ENCODE measurements at places on chromosomes 3 and 15. TPM values are rescaled to one million over a fixed set of nuclear protein-coding genes. Genes with fewer than 3 reads are reported as not detected.

- no peak for DNase-seq
Measured at GRCh38 chr3:58459160-58459559, 25.5 kb upstream of the PDHB start.

The NDN gene
- polyA plus RNA-seq, result 48.1 TPM

- no peak for DNase-seq
Measured at GRCh38 chr15:69666441-69666882, 213.8 kb downstream of the RPLP1 start.

The HYAL3 gene
- 3.7 TPM for polyA plus RNA-seq

DNA sequence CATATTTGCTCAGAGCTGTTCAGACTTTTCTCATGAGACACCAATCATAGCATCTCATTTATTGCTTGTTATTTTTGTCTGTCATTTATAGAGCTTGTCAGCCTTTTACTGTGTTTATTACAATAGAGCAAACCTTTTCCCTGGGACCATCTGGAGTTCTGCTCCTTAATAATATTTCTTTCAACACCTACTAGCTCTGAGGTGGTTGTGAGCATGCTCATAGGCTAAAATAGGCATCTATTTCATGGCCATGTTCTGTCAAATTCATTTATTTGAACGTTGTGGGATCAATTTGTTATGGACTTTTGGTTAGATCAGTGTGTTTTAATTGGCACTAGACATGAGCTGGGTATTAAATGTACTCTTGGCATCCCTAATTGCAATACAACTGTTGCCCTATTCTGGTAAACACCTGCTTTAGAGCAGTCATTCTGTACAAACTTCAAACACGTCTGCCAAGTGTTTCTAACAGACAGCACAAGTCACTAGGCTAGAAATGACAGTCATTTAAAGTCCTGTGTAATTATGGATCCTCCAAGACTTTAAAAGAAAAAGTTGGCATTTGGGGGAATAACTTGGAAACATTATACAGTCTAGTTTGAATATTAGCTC is 766.3 kb downstream of the ZNF385D start:
- no peak for DNase-seq

DNA sequence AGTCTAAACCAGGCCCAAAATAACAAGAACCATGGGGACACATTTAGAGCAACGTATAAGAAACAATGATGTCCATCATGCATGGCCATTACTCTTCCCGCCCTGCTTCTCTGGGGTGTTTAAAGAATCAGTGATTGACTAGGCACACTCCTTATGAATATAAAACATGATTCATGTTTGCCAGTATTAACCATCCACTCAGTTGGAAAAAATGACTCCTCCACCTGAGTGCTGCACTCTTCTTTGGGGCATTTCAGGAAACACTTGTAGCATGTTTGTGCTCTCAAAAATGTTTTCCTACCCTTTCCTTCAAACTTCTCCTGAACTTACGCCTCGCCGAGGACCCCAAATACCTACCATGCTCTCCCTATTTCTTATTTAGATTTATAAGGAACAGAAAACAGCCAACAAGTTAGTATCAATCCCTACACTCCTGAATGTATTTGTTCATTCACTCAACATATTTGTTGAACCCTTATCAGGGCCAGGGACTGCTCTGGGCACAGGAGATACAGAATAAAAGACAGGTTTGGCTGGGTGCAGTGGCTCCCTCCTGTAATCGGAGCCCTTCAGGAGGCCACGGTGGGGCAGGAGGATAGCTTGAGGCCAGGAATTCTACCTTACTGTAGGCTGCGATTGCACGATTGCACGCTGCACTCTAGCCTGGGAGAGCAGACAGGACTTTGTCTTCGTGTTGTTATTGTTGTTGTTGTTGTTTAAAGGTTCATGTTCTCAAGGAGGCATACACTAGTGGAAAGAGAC is 137.0 kb downstream of the TMCO5A start:
- DNase-seq, result no peak

The AVEN gene
- polyA plus RNA-seq, result 9.3 TPM

The CAMK2N2 gene
- 0.63 TPM for polyA plus RNA-seq

DNA sequence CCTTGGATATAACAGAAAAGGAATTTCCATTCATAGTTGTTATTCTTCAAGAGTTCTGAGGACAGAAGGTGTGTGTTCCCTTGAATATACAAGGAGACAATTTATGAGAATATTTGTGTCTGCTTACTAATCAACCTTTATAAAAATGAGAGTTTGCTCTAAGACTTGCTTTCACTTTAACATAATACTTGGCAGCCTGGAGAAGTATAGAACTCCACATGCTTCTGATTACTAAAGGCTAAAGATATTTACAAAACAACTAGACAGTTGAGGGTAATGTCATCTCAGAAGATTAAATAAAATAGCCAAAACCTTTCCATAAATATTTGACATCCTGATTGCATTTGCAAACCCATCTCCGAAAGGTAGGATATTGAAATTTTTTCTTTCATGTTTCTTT is 727.1 kb upstream of the NAALADL2 start:
- no peak for DNase-seq

DNA sequence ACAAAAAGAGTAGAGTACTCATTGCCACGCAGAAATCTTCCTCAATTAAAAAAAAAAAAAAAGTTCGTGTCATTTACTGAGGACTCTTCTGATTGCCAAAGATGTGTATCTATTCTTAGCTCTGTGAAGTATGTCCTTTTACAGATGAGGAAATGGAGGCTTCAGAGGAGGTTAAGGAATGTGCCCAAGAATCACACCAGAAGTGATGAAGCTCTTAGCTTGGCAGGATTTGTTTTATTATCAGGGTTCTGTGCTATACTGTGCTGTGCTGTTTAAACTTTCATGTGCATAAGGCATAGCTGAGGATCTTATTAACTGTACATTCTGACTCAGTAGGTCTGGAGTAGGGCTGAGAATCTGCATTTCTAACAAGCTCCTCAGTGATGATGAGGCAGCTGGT is 665.2 kb upstream of the ADAMTS9 start:
- DNase-seq, result no peak

DNA sequence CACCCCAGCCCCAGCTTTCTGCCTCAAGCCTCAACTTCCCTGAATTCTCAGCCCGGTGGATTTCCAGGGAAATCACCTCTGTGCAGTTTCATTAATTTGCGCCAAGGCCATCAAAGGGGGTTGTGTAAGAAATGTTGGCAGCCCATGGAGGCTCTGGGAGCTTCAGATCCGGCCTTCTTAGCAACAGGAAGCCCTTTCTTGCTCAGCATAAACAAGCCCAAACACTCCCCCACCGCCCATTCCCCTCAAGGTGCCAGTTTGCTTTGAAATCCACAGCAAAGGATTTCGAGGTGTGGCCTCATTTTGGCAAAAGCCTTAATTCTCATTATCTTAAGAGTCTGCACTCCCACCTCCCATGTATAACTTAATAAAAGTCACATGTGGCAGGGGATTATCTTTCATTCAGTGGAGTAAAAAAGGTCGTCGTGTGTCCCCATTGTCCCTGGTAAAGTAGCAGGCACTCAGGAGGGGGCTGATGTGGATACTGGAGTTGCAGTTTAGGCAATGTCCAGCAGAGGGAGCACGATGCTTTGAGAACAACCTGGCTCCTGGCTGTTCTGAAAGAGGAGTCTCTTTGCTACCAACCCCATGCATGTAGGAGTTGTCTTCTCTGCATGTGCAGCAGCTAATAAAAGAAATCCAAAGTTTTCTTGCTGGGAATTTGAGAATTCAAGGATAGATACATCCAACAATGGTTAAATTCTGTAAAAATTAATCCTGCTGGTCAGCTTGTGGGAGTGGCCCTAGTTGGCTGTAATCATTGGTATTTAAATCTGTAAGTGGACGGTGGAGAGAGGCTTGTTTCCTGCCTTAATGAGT is 39.5 kb downstream of the EBLN2 start:
- DNase-seq, result peak; percentile 95

The VEPH1 gene
- 9.6 TPM for polyA plus RNA-seq

DNA sequence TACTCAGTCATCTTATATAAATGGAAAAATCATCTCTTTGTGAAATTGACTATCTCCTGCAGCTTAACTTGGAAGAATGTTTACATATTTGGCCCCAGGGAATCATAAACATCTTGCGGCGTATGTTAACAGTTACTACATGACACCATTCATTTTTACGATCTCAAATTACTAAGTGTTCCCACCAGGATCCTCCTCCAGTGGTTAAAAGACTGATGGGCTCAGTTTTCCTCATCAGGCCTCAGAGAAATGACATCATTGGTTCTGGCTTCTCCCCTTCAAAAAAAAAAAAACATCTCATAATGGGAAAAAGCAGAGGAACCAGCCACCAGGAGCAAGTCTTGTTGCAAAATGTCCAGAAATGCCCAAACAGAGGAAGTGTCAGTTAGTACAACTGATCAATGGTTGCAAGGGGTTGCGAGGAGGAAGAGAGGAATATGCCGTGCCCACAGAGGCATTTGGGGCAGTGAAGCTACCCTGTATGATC is 70.5 kb upstream of the LIPC start:
- DNase-seq, result no peak

The GOLGA8M gene
- not detected for polyA plus RNA-seq

- DNase-seq, result no peak
Measured at GRCh38 chr3:31848163-31848818, 132.8 kb downstream of the OSBPL10 start.

DNA sequence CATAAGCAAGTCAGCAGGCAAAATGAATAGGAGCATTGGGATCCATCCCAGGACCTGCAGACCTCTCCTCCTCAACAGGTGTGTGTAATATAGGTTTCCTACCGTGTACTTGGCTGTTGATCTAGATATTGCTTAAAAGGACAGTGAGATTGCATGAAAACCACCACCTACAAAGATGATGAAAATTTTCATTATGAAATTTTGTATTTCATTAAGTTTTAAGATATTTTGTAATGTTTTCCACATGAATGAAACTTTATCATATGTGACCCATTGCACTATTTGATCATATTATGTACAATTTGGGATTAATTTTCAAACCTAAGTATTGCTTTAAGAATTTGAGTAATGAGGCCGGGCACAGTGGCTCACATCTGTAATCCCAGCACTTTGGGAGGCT is 94.3 kb upstream of the TRPM1 start:
- DNase-seq, result no peak

DNA sequence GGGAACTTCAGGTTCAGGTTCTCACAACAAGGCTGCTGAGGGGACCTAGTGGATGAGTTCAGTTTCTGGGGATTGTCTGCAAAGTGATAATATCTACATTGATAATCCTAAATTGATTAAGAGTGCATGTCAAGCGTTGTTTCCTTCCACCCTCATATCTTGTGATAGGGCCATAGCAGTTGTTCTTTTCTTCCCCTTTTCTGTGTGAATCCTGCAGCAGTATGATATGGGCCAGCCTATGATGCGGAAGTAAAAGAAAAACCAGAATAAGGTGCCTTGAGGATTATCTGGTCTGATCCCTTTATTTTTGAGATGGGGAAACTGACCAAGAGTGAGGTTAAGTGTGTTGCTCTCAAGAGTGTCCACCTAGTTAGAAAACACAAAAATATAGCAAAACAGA is 86.2 kb downstream of the MITF start:
- DNase-seq, result no peak
